ENCODE measurements at places on chromosomes 12 and 14. TPM values are rescaled to one million over a fixed set of nuclear protein-coding genes. Genes with fewer than 3 reads are reported as not detected.

DNA sequence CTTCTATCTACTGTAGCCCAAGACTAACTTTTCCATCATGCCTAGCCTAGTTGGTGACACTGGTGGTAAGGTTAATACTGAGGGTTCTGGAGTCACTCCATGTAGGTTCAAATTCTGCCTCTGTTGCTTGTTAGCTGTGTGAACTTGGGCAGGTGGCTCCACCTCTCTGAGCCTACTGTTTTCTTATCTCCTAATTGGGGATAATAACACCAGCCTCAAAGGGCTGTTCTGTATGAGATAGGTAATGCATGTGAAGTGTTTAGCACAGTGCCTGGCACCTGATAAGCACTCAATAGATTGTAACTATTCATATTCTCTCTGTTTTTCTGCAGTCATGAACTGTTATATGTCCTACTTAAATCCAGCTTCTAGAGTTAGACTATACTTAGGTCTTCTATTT is 17.5 kb upstream of the SPPL3 start:
- DNase-seq = no peak

DNA sequence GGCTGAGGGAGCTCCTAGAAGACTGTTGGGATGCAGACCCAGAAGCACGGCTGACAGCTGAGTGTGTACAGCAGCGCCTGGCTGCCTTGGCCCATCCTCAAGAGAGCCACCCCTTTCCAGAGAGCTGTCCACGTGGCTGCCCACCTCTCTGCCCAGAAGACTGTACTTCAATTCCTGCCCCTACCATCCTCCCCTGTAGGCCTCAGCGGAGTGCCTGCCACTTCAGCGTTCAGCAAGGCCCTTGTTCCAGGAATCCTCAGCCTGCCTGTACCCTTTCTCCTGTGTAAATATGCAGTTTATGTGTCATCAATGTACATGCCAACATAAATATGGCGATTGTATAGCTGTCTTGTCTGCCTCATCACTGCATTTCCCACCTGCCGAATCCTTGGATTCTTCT is 7.5 kb downstream of the AMHR2 start:
- DNase-seq = no peak

DNA sequence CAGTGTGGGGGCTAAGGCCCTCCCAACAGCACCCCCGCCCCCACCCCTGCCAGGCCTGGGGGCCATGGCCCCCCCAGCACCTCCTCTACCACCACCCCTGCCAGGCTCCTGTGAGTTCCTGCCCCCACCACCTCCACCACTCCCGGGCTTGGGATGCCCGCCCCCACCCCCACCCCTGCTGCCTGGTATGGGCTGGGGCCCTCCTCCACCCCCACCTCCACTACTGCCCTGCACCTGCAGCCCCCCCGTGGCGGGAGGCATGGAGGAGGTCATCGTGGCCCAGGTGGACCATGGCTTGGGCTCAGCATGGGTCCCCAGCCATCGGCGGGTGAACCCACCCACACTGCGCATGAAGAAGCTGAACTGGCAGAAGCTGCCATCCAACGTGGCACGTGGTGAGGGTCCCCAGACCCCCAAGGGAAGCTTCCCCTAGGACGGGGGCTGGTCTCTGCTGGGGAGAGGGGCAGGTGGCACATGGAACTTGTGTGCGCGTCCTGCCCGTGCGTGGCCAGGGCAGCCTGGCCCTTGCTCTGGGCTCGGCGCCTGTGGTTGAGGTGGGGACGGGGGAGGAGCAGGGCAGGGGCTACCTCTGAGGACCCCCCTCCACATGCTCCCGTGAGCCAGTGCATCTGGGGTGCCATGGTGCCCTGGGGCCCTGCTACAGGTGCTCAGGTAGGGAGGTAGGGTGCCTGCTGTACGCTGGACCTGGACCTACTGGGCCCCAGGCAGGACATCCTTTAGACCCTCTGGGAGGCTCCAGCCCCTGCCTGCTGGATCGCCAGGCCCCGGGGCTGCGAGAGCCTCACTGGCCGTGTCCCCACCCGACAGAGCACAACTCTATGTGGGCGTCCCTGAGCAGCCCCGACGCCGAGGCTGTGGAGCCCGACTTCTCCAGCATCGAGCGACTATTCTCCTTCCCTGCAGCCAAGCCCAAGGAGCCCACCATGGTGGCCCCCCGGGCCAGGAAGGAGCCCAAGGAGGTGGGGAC is 16.1 kb upstream of the ADSS1 start:
- DNase-seq = no peak

Gene C12orf50
- 0.57 TPM for polyA plus RNA-seq

DNA sequence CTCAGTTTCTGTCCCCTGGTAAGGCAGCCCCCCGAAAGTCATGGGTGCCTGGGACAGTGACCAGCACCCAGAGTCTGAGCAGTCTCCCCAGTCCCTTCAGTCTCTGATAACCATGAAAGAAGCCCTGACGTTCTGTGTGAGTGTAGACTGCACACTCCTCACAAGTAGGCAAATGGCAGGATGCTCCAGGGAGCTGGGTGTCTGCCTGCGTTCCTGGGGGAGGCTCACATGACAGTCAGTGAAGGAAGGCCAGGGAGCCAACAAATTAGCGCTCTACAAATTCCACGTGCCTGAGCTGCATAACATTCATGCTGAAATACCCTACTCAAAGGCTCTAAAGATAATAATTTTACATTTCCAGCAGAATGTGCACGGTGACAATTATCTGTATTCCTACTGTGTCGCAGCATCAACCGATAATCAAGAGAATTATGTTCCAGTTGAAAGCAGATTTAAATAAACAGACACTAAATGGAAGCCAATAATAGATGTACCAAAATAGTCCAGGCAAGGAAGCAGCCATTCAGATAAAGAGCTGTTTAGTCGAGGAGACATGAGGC is 56.3 kb downstream of the ASCL1 start:
- DNase-seq = no peak

Gene POLR3B
- 18.3 TPM for polyA plus RNA-seq

- no peak for DNase-seq
Observed at GRCh38 chr12:77122236-77122635, 56.9 kb upstream of the E2F7 start.

Gene BEGAIN
- polyA plus RNA-seq = 2.2 TPM

Gene TAS2R19
- polyA plus RNA-seq = 1.9 TPM

Gene RAD9B
- polyA plus RNA-seq = 1.4 TPM

Gene ADAMTS20
- polyA plus RNA-seq = 1.2 TPM

DNA sequence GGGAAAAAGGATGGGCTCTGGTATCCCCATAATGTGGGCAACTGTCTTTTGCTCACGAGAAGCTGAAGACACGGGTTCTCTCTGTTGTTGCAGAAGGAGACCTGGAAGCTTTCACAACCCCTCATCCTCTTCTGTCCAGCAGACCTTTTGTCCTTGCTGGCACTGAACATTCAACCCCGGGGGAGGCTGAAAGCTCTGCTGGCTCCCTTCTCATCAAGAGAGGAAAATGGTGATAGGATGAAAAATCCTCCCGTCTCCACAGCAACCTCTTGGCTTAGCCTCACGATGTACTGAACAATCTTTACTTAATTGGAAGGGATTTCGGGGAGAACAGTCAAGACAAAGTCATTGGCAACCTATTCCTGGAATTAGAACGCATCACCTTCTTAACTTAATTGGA is 39.0 kb downstream of the ELK3 start:
- no peak for DNase-seq

- DNase-seq = no peak
Observed at GRCh38 chr12:13375583-13376345, 179.2 kb downstream of the EMP1 start.

DNA sequence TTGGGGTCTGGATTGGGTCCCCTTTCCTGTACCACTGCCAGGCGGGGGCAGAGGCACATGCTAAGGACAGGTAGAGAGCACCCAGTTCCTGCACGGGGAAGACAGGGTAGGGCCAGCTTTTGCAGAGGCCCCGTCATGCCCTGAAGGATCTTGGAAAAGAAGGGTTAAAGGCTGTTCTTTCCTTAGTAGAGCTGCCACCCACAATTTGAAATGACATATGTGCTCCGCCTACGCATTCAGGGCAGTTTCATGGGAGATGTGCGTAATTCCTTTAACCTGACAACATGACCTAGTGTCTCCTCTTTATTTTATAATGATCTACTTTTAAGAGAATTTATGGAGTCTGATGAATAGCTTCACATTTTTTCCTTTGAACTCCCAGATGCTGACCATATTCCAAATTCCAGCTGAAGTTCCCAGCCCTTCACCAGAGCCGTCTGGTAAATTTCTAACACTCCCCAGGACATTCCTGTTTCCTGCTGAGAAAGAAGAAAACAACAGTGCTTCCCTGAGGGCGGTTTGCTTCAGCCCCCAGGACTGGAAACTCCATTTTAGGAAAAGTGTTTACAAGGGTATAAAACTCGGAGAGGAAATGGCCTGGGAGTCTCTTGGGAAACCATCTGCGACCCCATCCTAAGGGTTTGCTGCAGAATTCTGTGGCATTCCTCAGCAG is 58.9 kb upstream of the PLEKHG3 start:
- peak; percentile 77 for DNase-seq

Gene TGFB3
- polyA plus RNA-seq = 18.3 TPM

- DNase-seq = no peak
Observed at GRCh38 chr12:101968770-101969169, 91.4 kb downstream of the DRAM1 start.

DNA sequence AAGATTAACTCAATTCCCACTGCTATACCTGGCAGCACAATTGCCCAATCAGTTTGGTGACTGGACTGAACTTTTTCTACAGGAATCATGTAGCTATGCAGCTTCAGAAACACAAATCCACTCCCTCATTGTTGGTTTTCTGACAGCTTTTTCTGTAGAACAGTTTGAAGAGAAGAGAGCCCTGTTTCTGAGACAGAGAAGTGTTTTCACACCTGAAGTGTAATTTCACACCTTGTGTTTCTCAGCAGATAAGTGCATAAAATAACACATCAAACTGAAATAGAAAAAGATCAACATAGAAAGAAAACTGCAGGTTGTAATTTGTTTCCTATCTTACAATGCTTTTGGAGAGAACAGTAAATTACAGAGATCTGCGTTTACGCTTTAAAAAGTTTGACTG is 335.6 kb downstream of the SNAPC1 start:
- DNase-seq = no peak

DNA sequence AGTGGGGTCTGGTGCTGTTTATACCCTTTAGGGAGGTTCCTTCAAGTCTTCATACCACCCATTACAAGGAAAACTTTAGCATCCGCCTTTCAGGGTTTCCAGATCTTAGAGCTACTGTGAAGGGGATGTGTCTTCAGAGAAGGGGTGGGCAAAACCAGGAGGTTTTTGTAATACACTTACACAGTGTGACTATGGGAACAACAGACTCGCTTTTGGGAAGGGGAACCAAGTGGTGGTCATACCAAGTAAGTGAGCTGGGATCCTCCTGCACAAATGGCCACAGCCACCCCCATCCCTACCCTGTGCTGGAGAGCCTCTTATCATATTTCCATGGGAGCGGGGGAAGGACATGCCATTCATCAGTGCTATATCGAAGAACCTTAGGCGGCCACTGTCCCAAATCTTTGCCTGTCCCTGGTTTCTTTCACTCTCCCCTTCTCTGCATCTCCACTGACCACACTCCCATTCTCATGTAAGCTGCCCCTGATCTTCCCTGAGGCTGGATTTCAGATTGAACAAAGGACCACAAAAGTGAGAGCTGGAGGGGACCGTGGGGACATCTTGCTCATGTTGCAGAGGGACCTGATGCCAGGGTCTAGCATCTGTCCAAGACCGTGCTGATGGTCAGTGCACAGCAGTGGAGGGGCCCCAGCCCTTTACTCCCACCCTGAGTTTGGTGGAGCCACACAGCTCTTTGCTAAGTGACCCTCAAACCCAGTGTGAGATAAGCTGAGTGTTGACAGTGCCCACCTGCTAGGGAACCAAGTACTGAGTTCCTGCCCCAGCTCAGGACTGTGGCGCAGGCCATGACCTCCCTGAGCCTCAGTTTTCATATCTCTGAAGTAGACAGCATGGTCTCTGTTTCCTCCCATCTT is 51.4 kb downstream of the DAD1 start:
- no peak for DNase-seq

Gene PZP
- polyA plus RNA-seq = 0.55 TPM

- DNase-seq = no peak
Observed at GRCh38 chr12:31342286-31342685, 16.3 kb upstream of the SINHCAF start.

Gene ITGB7
- 1.8 TPM for polyA plus RNA-seq

- DNase-seq = no peak
Observed at GRCh38 chr14:61190341-61190740, 90.8 kb downstream of the TMEM30B start.

GRCh38 chr12:18851271-18851670 is 113.4 kb downstream of the CAPZA3 start:
- no peak for DNase-seq

Gene TRIP11
- 45.8 TPM for polyA plus RNA-seq

GRCh38 chr14:103656031-103656755 is 27.2 kb downstream of the KLC1 start:
- DNase-seq = no peak

Gene PNN
- 242 TPM for polyA plus RNA-seq

- DNase-seq = no peak
Observed at GRCh38 chr14:54094765-54095164, 138.1 kb upstream of the BMP4 start.

GRCh38 chr12:108505129-108505528 is 9.9 kb upstream of the FICD start:
- no peak for DNase-seq

- DNase-seq = no peak
Observed at GRCh38 chr14:80576401-80576800, 365.1 kb upstream of the DIO2 start.

DNA sequence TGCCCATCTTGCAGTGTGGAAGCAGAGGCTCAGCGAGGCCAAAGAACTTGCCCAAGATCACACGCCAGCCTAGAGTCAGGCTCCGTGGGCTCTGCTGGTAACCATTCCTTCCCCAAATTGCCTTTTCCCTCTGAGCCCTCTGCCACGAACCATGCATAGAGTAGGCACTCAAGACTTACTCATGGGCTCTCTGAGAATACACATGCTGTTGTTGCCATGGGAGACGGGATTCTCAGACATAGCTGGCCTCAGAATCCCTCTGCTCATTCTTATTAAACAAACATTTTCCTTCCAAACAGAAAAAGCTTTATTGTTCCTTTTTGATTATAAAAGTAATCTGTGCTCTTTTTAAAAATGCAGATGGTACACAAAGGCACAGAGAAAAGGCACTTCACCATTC is 52.5 kb upstream of the WSCD2 start:
- no peak for DNase-seq

DNA sequence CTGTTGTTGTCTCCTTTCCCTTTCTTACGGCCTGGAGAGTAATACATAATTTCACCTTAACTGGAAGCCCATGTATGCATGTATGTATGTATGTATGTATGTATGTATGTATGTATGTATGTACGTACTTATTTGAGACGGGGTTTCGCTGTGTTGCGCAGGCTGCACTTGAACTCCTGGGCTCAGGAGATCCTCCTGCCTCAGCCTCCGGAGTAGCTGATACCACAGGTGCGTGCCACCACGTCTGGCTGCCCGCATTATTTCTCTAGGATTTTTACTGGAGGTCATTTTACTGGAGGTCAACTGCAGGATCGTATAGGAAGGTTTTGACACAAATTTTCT is 644 bp upstream of the OS9 start:
- DNase-seq = no peak

Gene SLC39A2
- polyA plus RNA-seq = 1.3 TPM

Gene SLC10A1
- polyA plus RNA-seq = 0.22 TPM

Gene TPPP2
- polyA plus RNA-seq = 2.7 TPM

GRCh38 chr14:33369041-33369440 is 430.4 kb downstream of the NPAS3 start:
- DNase-seq = no peak

GRCh38 chr14:98742001-98742400 is 530.0 kb downstream of the BCL11B start:
- DNase-seq = no peak

Gene KRT4
- 0.47 TPM for polyA plus RNA-seq

Gene DDN
- 65.9 TPM for polyA plus RNA-seq

Gene C14orf180
- polyA plus RNA-seq = not detected
